ENCODE measurements at places on chromosomes 7 and 10.

DNA sequence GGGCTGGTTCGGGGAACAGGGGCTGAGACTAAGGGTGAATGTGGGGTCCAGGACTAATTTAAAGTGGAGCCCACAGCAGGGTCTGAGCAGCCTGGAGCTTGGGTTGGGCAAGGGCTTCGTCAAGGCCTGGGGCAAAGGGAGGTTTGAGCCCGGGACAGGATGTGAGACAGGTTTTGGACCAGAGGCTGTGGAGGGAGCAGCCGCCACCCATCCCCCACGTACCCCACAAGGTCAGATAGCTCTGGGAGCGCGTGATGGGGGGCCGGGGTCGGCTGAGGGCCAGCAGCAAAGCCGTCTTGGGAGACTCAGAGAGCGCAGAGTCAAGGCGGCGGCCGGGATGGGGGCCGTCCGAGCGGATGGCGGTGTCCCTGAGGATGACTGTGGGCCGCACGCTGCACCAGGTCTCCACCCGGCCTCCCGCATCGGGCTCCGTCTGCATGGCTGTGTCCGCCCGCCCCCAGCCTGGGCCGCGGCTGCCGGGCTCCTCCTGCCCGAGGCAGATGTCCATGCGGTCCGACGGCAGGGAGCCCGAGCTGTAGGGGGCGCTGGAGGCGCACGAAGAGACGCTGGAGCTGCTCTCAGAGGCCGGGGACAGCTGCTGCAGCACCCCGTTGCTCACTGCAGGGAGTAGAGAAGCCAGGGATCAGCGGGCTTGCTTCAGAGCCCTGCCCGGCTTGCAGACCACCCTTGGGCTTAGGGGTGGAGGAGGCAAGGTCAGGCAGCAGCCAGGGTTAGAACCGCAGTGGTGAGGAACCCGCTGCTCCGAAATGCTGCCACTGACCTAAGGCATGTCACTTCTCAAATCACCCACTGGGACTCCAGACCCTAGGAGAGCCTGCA is 12.1 kb downstream of the PDZD7 start:
- peak; percentile 36 for DNase-seq

- DNase-seq, result no peak
Observed at GRCh38 chr10:114575417-114576131, 82.5 kb downstream of the ABLIM1 start.

- no peak for DNase-seq
Observed at GRCh38 chr10:132410779-132411532, 14.0 kb downstream of the PWWP2B start.

- no peak for DNase-seq
Observed at GRCh38 chr10:27399871-27400270, 104.2 kb upstream of the RAB18 start.

DNA sequence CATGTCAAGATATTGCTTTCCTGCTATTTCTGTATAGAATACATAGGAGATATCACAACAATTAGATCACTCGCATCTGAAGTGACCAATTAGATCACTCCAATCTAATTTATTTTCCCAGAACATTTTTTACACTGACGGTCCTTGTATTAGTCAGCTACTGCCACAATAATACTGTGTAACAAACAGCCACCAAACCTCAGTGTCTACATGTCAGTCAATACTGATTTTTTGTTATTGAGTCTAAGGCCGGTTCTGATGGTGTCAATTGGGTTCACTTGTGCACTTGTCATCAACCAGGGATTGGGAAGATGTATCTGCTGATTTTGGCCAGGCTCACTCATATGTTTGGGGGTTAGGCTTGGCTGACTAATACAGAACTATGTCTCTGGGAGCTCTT is 275.9 kb upstream of the NFE2L3 start:
- no peak for DNase-seq

- no peak for DNase-seq
Observed at GRCh38 chr7:70263471-70264255, 665.4 kb downstream of the AUTS2 start.

DNA sequence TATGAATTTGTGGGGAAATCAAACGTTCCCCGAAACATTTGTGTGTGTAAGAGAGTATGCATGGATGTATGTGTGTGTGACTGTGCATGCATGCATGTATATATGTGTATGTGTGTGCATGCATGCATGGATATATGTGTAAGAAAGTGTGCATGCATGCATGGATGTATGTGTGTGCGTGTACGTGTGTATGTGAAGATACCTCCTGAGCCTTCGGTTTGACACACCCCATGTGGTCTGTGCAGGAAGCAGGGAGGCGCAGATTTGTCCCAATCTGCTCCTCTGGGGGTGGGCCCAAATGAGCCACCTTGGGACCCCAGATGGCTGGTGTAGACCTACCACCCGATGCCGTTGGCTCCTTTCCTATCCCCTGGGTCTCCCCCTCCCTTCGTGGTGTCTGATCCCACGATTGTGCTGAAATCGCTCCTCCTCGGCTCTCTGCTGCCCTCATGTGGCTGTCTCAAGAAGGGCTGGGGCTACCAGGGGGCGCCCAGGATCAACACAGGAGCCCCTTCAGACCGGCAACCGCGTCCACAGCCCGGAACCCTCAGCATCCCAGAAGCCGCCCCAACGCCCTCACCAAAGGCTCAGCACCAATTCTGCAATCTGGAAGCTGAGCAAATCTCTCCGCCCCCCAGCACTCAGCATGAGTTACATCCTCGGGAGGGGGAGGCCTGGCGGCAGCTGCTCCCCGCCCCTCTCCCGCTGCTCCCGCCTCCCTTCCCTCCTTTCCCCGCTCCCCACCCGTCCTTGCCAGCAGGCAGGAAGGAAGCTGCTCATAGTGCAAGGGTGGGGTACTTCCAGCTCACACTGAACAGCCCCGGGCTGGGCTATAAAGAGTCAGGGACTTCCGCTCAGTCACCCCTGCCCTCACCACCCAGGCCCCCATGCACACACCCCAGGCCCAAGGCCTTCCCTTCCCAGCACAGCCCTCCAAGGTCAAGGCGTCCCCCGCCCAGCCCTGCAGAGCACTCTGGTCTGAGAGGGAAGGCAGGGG is 2.3 kb upstream of the NOS3 start:
- DNase-seq, result no peak

- DNase-seq, result no peak
Observed at GRCh38 chr7:93013446-93014061, 104.2 kb downstream of the SAMD9 start.
